ENCODE measurements at places on chromosomes 2 and 18.

DNA sequence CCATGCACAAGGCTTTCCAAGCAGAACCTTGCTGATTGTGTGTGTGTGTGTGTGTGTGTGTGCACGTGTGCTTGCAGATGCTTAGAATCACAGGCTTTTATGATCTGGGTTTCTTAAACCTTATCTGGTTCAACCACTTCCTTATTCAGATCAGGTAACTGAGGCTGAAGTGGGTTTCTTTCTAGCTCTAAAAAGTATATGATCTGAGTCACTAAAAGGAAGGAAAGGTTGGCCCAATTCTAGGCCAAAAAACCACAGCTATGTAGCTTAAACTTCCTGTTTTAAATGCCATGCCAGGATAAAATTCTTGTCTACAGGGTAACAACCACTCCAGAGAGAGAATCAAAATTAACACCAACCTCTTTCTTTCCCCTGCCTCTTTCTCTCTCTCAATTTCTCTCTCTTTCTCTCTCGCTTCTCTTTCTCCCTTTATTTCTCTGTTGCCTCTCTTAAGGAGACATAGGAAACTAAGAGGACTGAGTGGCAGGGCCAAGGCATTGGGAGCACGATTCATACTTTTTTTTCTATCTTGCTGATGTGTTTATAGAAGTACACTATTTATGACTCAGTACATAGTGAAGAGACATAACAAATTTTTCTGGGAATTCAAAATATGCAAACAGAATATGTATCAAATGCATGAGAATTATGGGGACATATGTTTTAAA, 140.3 kb downstream of the TRIB2 start:
- DNase-seq, result peak; percentile 36

DNA sequence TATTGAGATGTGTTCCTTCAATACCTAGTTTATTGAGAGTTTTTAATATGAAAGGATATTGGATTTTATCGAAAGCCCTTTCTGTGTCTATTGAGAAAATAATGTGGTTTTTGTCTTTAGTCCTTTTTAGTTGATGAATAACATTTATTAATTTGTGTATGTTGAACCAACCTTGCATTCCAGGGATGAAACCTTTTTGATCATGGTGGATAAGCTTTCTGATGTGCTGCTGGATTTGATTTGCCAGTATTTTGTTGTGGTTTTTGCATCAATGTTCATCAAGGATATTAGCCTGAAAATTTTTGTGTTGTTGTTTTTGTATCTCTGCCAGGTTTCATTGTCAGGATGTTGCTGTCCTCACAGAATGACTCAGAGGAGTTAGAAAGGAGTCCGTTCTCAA, 1710.4 kb downstream of the SUCLG1 start:
- no peak for DNase-seq

- no peak for DNase-seq
Measured at GRCh38 chr2:74741629-74742028, 87.6 kb downstream of the SEMA4F start.

- DNase-seq, result peak; percentile 77
Measured at GRCh38 chr2:160293391-160294091, 93.5 kb upstream of the ITGB6 start.

DNA sequence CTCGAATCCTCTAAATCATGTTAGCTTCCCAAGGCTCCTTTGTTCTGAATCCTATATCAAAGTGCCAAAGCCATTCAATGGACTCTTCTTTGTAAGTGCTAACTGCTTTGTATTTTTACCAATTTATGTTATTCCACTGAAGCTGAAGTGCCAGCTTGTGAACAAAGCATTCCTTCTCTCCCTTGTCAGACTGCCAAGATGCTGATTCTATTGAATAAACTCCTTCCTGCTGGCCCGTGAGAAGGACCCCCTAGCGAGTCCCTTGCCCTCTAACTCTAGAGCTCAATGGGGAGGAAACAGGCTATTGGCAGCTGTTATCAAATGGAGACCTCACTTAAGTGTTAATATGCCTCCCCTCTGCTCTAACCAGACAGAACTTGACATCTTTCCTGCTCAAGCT, 1097.9 kb upstream of the CNTNAP5 start:
- no peak for DNase-seq

DNA sequence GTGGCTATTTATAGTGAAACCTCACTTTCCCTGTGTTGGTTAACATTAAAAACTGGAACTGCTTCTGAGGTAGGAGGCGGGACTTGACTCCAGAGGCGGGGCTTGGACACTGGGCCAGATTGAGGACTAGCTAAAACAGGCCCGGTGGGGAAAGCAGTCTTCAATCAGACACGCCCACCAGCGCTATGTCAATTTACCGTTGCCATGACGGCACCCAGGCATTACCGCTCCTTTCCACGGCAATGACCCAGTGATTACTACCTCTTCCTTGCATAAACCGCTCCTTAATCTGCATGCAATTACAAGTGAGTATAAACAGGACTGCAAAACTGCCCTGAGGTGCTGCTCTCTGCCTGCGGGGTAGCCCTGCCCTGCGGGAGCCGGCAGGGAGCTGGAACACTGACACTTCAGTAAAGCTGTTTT, 35.3 kb downstream of the LRRFIP1 start:
- peak; percentile 80 for DNase-seq

DNA sequence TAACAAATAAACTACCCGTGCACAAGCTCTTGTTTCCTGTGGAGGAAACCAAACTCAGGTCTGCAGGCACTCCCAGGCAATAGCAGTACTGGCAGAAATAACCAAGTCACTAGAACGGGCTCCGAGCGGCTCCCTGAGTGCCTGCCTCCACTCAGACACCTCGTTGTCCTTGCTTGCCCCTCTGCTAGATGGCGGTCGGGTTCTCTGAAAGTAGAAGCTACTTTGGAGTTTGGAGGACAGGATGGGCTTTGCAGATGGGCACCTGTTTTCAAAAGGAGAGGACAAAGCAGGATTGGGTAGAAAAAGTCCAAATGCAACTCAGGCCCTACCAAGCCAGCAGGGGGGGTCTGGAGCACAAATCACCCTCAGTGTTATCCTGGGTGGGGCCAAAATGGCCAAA, 136.4 kb downstream of the LRRC30 start:
- no peak for DNase-seq

DNA sequence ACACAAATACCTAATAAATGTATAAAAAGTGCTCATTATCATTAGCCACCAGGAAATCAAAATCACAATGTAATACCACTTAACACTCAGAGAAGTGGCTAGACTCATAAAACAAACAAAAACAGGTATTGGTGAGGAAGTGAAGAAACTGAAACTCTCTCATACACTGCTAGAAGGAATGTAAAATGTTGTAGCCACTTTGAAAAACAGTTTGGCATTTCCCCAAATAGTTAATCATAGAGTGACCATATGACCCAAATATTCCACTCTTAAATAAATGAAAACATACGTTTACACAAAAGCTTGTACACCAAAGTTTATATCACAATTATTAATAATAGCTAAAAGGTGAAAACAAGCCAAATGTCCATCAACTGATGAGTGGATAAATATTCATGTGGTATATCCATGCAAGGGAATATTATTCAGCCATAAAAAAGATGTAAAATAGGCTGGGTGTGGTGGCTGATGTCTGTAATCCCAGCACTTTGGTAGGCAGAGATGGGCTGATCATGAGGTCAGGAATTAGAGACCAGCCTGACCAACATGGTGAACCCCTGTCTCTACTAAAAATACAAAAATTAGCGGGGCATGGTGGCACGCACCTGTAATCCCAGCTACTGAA, 86.2 kb upstream of the COL5A2 start:
- DNase-seq, result no peak

GRCh38 chr2:26770986-26771586, 7.0 kb downstream of the SLC35F6 start:
- DNase-seq, result peak; percentile 65

- no peak for DNase-seq
Measured at GRCh38 chr18:76376225-76376624, 118.8 kb downstream of the ZNF516 start.

DNA sequence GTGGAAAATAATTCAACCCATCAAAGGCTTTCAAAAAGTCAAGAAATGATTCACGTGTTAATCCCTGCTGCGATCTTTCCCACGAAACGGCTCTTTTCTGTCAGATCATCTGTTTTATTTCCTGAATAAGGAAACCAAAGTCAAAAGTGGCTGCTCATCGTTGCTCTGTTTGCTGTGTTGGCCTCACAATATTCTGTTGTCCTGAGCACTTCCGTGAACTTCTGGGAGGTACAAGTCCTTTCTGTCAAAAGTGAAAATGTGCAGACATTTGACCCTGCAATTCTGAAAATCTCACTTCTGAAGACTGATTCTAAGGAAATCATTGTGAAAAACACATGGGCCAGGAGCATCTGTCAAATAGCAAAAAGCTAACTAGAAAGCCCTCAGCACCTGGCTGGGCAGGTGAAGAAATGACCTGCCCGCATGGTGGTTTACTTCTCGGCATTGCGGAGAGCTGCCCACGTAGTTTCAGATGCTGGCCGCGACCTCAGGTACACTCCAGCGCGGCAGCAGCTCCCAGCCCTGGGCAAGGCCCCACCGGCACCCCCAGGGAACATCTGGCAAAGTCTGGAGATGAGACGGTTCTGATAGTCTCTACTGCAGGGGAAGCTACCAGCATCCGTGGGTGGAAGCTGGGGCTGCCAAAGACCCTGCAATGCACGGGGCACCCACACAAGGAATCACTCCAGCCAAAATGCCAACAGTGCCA, 31.9 kb upstream of the GPC1 start:
- no peak for DNase-seq

DNA sequence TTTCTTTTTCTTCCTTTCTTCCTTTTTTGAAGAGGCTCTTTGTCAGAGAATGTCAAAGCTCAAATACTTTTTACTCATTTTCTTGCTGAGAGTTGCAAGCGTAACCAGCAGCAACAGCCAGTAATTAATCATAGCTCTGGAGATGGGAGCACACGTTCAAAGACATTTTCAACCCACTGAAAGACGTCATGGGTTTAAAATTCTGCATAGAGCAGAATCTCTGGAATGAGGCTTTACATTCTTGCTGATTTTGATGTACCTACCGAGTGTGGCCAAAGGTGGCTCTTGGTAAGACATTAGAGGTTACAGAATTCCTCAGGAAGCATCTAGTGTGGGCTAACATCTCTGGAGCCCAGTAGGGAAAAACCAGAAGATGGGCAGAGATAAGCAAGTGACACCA, 292.5 kb downstream of the MTX2 start:
- peak; percentile 47 for DNase-seq

- DNase-seq, result no peak
Measured at GRCh38 chr2:222532315-222532714, 108.0 kb downstream of the SGPP2 start.

DNA sequence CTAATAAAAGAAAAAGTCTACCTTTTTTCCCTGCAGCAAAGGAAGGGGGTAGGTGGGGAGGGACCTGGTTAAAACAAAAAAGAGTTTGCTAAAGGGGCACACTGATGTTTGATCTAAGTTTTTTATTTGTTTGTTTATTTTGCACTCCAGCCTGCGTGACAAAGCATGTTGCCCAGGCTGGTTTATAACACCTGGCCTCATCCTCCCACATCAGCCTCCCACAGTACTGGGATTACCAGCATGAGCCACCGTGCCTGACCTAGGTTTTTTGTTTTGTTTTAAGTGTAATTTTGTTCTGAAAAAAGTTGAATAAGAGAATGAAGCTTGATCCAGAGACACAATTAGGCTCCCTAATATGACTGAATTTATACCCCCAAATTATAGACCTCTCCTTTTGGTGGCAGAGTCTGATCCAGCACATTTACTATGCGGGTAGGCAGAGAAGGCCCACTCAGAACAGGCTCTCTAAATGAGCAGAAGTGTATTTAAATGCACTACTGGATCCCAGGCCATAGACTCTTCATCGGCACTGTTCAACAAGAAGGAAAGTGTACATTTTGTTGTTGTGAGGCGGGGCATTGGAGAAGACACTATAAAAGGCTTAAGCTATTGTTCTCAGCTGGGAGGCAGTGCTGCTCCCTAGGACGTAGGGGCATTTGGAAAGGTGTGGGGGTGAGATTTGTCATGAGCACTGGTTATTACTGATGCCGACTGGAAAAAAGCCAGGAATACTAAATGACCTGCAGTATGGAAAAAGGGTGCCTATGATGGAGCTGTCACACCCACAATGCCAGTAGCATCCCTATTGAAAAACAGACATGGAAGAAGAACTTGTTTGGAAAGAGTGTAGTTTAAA, 32.4 kb downstream of the MRPS9 start:
- DNase-seq, result no peak

DNA sequence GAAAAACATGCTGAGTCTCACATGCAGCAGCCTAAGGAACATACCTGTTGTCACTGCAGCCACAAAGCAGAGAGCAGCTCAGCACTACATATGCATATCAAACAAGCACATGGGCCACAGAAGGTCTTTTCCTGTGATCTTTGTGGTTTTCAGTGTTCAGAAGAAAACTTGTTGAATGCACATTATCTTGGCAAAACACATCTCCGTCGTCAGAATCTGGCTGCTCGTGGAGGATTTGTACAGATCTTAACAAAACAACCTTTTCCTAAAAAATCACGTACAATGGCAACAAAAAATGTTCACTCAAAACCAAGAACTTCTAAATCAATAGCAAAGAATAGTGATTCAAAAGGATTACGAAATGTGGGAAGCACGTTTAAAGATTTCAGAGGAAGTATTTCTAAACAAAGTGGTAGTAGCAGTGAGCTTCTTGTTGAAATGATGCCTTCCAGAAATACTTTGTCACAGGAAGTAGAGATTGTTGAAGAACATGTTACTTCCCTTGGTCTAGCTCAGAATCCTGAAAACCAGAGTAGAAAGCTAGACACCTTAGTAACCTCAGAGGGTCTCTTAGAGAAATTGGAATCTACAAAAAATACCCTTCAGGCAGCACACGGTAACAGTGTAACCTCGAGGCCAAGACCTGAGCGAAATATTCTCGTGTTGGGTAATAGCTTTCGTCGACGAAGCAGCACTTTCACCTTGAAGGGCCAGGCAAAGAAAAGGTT, 34.1 kb downstream of the ZNF407 start:
- DNase-seq, result no peak

GRCh38 chr18:48580782-48581181, 42.0 kb downstream of the CTIF start:
- DNase-seq, result peak; percentile 83

GRCh38 chr2:25570161-25570845, 103.1 kb downstream of the DTNB start:
- DNase-seq, result peak; percentile 18

DNA sequence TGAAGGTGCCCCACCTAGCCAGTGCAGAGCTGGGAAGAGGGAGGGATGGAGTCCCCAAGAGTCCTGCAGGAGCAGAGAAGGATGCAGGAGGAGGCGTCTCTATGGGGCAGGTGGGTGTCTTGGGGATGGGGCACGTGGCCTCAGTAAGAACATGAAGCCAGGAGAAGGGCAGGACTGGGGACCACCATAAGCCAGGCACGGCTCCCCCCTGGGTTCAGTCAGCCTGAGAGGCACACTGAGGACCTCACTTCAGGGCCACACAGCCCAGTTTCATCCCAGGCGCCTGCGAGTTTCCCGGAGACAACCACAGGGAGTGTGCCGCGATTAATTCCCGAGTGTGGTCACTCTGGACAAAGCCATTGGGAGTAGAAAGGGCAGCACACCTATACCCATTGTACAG, 120.3 kb downstream of the GYPC start:
- DNase-seq, result no peak
